Activated naive CD4-positive, alpha-beta T cell (primary cell): ENCODE measurements at places on chromosomes 11 and 22.

DNA sequence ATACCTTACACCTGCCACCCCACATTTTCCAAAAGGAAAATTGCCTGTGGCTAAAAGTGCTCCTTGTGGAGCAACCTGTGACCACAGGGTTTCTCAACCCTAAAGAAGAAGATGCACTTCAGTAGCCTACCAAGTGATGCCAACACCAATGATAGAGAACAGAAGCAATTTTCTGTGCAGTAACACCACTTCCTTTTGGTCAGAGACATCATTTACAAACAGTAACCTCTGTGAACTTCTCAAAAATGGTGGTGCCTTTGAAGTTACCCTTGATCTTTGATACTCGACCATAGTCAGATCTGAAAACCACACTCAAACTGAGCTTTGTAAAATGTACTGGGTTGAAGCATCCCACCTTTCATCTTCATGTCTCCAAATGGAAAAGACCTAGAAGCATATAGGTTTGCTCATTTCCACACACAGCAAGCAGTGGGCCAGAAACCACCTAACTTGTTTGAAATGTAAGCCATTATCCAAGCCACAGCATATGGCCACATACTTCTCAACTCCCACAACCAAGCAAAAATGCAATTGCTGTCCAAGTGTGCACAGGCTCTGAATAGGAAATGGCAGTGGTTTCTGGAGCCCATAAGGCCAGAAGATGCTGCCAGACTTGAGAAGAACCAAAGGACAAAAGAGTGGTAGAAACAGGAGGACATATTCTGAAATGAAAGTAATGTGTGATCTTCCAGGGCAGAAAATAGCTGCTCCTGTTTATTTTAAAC lies 24.3 kb downstream of the MPPED2 start:
- no peak for DNase-seq

GRCh38 chr11:111183706-111184105 lies 61.8 kb upstream of the POU2AF2 start:
- no peak for DNase-seq

DNA sequence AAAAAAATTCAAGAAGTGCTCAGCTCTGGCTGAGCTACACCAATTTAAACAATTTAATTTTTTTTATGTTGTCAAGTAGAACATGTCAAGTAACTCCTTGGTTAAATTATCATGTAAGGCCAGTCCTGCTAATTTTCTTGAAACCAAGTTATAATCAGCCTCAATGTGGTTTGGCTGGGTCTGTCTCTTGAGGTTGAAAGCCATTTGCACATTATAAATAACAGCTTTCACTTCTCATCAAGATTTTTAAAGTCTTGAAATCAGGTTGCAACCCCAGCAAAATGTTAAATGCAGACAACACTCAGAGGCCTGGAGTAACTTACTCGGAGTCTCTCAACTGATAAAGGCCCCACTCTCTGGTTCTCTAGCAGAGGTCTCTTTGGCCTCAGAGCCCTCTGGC lies 324.4 kb downstream of the BRD1 start:
- no peak for DNase-seq

- no peak for DNase-seq
These were observed 822 bp downstream of the MARK2 start for GRCh38 chr11:63839508-63840355.

GRCh38 chr11:120134931-120135228 lies 3.0 kb downstream of the TRIM29 start:
- no peak for DNase-seq

DNA sequence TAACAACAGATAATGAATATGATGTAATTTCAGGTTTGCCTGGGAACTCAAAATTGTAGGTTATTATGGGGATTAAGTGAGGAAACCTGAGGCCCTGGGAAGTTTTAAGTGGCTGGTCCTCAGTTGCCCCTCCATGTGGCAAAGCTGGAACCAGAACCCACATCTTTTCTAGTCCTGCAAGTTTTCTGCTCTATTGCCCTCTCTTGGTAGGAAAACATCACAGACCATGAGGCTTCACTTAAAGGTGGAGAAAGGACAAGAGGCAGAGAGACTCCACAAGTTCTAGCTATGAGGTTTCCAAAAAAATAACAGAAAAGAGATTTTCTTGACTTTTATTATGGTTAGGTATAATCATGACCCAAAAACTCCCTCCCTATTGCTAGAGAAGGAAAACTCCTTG lies 115.5 kb upstream of the DDI1 start:
- DNase-seq: no peak

- no peak for DNase-seq
These were observed 90.2 kb upstream of the KCNQ1OT1 start for GRCh38 chr11:2789791-2790567.

GRCh38 chr11:4578624-4579023 lies 2.9 kb upstream of the OR52I2 start:
- no peak for DNase-seq
